HEK293T (cell line): ENCODE measurements at places on chromosomes 1 and 21.

DNA sequence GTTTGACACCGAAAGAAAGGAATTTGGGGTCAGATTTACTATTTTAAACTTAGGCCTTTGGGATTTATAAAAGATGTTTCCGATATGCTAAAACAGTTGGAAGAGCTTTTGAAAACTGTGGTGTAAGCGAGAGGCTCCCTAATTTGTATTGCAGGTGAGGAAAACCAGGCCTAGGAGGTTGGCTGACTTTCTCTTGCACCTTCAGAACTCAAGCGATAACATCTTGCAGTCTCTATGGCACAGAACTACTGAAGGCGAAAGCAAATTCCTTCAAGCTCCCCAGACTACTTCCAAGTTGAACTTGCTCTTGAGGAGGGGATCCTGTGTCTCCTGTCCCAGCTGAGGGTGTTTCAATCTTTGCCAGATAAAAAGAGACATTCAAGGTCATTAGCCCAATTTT lies 685.7 kb downstream of the ADGRL2 start:
- DNase-seq = no peak

GRCh38 chr1:203126151-203126865 lies 1.2 kb upstream of the ADORA1 start:
- peak; percentile 68 for DNase-seq

DNA sequence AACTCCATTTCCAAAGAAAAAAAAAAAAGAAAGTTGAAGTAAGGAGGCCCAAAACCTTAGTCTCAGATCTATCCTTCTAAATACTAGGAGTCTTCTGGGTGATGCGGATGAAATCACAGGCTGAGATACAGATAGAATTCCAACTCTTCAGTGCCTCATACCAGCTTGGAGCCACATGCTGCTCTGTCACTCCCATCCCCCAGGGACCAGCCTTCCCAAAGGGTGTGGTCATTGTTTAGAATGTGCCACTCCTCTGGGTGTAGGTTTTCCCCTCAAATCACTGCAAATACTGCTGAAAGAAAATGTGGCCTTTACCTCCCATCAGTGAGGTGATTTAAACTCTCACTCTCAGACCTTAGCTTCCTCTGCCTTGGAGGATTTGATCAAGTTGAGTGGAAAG lies 112.9 kb downstream of the CDC7 start:
- no peak for DNase-seq

DNA sequence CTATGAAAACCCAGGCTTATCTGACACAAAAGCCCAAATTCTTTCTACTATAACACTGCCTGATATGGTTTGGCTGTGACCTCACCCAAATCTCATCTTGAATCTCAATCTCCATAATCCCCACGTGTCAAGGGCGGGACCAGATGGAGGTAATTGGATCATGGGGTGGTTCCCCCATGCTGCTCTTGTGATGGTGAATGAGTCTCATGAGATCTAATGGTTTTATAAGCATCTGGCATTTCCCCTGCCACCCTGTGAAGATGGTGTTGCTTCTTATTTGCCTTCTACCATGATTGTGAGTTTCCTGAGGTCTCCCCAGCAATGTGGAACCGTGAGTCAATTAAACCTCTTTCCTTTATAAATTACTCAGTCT lies 123.3 kb upstream of the USP24 start:
- DNase-seq = no peak

DNA sequence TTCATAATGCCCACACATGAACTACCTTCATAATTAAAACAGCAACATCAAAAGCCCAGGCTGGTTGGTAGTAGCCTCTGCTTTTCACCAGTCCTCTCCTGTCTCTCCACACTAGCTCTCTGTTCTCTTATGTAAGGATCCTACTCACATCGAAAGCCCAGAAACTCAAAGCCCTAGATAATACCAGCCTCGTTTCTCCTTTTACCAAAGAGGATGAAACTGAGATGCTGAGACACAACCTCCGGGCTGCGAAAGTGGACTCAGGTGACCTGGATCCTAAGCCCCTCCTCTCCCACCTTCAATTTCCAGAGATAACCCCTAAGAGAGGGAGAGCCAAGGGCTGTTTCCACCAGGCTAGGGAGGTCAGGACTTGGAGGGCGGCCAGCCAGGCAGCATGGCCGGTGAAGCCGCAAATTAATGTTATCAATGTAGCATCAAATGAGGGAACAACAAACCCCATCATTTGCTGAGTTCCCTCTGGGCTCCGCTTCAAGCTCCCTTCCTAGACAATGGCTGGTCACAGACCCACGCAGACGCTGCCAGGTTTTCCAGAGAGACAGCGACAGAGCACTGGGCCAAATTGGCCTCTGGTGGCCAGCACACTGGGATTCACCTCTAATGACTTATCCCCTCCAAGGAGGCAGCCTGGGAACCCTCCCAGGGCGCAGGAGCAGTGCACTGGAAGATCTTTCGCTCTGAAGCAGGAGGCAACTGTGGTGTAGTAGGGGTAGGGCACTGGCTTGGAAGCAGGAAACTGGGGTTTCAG lies 20.7 kb upstream of the STMN1 start:
- no peak for DNase-seq

DNA sequence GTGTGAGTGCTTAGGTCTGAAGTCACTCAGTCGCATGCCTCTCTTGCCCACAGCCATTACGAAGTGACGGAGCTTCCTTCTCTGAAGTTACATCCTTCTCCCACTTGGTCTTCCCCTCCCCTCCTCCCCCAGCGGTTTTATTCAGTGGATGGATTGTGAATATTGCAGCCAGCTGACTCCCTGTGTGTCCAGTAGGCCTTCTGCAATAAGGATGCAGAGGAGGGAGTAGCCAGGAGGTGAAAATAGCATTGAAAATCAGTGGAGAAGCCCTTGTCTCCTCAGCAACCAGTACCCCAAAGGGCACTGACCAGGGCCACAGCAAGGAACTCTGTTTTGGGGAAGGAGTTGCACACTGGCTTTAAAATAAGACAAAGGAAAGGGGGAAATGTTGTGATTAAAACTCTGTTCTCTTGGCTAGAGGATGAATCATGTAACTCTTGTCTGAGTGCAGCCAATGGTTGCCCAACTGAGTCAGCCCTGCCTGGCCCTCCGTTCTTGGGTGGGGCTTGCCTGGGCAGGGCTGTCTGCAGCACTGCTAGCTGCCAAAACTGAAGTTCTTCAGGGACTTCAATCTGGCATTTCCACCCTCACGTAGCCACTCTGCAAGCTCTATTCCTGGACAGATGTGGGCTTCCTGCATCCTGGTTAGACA lies 4.3 kb downstream of the S100A10 start:
- no peak for DNase-seq

- no peak for DNase-seq
Observed at GRCh38 chr21:36193200-36193599, 36.6 kb downstream of the DOP1B start.

DNA sequence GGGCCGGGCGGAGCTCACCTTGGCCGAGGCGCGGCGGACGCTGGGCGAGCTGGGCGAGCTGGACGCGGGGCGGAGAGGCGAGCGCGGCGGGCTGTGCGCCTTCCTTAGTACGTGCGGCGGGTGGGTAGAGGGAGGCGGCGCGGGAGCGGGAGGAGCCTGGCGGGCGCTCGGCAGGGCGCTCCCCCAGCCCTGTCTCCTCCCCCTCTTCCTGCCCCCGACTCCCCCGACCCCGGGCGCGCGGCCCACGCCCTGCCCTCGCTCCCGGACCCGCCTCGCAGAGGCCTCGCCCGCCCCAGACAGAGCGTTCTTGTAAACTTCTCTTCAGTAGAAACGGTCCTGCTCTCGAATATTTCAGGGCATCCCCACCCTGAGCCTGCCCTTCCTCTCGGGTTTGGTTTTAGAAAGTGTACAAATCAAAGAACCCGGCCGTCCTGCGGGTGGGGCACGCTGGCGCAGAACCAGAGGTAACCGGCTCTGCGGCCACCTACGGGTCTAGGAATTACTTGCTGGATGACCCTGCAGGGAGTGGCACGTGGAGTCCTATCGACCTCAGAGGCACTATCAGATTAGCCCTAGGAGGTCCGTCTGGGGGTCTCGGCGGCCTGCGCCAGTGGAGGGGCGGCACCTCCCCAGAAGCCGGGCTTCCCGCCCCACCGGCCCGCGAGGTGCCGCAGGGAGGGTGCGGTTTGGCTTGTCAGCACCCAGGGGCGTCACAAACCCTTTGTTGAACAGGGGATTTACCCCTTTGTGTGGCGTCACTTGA lies at the start of gene S100A10:
Gene S100A10, minus strand, starts transcription at position 126 of the 763 bp plus-strand sequence. CDS start 7,629 bp downstream, outside the sequence.
- peak; percentile 63 for DNase-seq

GRCh38 chr1:155207806-155208540 lies at the start of gene THBS3:
TSS of gene THBS3 (minus strand) at chr1:155207897. CDS start at chr1:155207876, 21 bp downstream.
- DNase-seq = no peak

GRCh38 chr1:12617901-12618660 lies at the start of gene DHRS3:
TSS of gene DHRS3 (minus strand) at chr1:12618210. CDS start at chr1:12617348, 862 bp downstream.
- peak; percentile 81 for DNase-seq

DNA sequence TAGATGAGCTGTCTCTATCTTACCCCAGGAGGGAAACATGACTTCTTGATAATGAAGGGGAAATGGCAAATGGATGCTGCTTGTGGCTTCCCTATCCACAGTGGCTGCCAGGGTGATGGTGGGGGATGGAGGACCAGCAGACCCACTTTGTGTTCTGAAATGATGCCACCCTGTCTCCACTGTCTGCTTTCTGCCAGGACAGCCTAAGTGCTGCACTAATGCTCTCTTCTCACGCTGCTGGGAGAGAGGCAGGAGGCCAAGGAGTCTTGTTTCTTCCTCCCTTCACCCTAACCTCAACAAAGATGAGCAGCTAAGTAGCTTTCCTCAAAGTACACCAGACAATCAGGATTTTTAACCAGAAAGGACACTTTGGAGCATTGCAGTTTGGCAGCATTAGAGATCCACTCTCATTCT lies 36.6 kb downstream of the XCL1 start:
- no peak for DNase-seq

- no peak for DNase-seq
Observed at GRCh38 chr1:53643881-53644390, 95.0 kb downstream of the GLIS1 start.

GRCh38 chr1:187634940-187635339 lies 806.2 kb downstream of the PLA2G4A start:
- DNase-seq = no peak

DNA sequence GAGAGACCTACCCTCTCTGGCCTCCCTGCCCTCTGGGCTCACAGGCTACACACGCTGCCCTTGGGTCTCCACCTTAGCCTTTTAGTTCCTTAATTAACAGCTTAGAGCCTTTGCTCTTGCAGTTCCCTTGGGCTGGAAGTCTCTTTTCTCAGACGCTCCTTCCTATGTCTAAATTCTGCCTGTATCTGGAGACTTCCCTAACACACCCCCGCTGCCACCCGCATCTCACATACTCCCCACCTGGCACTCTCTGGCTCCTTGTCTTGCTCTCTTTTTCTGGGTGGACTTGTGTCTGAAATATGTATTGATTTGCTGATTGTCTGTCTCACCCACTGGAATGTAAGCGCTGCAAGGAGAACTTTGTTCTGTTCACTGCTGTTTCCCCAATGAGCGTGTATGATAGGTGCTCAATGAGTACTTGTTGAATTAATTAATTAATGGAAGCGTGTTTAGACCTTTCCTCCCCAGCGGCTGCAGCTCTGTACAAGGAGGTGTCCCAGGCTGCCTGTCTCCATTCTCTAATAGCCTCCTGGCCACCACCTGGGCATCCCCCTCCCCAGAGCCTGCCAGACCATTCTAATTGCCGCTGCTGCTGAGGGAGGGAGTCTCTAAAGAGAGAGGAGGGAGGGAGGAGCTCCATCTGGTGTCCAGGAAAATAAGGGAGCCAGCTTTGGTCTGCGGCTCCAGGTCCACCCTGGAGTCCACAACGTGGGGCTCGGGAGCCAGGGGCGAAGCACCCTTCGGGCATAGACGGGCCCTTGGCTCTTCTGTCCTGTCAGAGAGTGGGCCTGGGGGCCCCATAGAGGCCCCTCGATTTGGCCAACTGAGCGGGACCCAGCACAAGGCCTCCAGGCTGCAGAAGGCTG lies 95.4 kb downstream of the RNF220 start:
- no peak for DNase-seq
